ENCODE measurements at places on chromosomes 7 and 10.

- DNase-seq = no peak
These were observed 180.3 kb downstream of the SH2D4B start for GRCh38 chr10:80718024-80718423.

- no peak for DNase-seq
These were observed 661 bp downstream of the HECTD2 start for GRCh38 chr10:91410638-91411371.

- DNase-seq = no peak
These were observed 161.7 kb downstream of the FANK1 start for GRCh38 chr10:126058104-126058503.

- no peak for DNase-seq
These were observed 225.9 kb downstream of the PAXIP1 start for GRCh38 chr7:154777023-154777422.

GRCh38 chr10:30557884-30558283 is 71.7 kb downstream of the LYZL2 start:
- DNase-seq = no peak

DNA sequence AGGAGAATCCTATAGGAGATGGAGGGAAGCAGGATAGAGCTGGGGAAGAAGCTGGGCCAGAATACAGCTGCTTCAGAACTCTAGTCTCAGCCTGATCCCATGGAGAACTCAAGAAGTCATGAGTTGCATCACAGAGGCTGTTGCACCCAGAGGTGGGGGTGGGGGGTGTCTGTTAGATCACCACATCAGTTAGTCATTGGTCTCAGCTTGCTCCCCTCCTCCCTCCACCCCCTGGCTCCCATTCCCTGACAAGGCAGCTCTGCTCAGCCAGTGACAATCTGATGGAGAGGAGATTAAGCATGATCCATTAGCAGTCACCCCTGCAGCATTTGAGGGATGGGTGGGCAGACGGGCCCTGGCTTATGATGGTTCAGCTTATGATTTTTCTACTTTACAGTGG is 58.4 kb upstream of the FGL2 start:
- DNase-seq = no peak

- no peak for DNase-seq
These were observed 34.0 kb upstream of the SH2D4B start for GRCh38 chr10:80503584-80504157.

DNA sequence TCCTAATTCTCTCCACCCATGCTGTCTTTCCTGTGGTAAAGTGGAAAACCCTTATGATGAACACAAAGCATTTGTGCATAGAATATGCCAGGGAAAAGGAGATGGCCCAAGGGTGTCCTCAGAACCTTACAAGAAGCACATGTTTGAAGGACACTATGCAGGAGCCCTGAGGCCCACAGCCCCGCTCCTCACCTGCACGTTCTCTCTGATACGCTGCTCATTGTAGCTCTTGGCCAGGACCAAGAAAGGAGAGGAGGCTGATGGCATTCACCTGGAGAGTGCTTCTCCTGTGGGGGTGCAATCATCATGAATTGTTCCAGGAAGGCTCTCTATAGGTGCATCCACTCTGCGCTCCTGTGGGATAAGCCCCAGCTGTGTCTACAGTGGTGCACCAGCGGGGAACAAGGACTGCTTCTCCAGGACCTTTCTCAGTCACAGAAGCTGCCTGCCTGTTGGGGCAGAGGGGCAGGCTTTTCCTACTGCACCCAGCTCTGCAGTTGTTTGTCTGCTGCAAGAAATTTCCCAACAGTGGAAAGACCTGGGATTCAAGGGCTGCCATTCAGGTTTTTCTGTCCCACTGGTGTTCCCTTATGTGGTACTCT is 19.9 kb downstream of the AKR1C2 start:
- no peak for DNase-seq

- no peak for DNase-seq
These were observed 8.3 kb upstream of the PPP1R35 start for GRCh38 chr7:100444311-100445278.

DNA sequence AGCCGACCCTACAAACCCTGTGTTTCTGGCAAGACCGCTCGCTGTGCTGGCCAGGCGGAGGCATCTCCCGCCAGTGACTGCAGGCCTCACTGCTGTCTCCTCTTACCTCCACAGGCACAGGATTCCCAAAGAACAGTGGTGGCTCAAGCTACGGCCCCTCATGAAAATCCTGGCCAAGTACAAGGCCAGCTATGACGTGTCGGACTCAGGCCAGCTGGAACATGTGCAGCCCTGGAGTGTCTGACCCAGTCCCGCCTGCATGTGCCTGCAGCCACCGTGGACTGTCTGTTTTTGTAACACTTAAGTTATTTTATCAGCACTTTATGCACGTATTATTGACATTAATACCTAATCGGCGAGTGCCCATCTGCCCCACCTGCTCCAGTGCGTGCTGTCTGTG is 36.2 kb downstream of the PITRM1 start:
- no peak for DNase-seq

DNA sequence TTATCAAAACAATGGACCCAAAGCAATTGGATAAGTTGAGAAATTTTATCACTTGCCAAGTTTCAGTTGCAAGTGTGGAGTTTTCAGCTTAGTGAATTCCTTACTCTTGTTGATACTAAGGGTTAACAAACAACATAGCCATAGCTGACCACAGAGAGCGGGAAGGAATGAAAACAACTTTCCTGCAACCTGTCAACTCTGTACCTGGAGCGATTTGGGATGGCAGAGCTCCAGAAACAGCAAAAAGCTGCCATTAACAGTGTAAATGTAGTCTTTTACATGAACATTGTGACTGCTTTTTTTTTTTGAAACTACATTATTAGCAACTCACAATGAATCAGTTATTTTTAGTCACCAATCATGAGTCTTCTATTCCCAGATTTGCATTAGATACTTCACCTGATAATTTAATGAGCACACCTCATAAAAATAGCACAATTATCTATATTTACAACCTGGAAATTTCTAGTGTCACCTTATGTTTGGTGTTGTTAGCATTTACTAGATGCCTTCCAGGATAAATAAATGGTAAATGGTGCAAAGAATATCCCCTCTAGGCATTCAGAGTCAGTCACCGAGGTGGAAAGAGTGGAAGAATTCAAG is 47.6 kb upstream of the RAPGEF5 start:
- no peak for DNase-seq
